Omental fat pad (tissue), 4 donors: ENCODE measurements at places on chromosomes 16 and 17. TPM values are rescaled to one million over a fixed set of nuclear protein-coding genes. Genes with fewer than 3 reads are reported as not detected.

DNA sequence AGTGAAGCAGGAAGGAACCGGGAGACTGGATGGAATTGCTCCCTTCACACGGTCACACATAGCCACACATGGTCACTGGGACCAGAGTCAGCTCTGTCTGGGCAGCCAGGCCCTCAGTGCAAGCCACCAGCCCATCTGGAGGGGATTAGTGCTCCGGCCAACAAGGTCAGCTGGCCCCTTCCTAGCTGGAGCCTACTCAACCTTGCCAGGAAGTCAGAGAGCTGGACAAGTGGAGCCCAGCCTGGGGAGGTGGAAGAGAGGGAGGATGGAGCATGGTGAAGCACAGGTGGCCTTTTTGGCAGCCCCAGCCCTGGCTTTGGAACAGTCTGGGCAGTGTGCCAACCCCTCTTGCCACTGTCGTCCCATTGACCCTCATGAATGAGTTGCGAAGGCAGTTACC lies 3.7 kb upstream of the CACNA1G start:
- no peak for DNase-seq

DNA sequence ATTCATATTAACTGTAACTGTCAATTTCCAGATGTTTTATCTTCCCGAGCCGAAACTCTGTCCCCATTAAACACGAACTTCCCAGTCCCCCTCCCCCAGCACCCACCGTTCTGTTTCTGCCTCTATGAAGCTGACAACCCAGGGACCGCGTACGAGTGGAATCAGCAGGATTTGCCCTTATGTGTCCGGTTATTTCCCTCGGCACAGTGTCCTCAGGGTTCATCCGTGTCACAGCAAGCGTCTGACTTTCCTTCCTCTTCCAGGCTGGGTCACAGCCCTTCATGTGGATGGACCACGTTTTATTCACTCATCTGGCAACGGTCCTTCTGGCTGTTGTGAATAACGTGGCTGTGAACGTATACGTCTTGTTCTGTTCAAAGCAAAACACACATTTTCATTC lies 31.3 kb downstream of the METRNL start:
- DNase-seq, result no peak

AANAT gene
- total RNA-seq, result not detected

NARF gene
- 48.7 TPM for total RNA-seq

- peak; percentile 65 for DNase-seq
Observed at GRCh38 chr16:57984443-57985203, 13.7 kb upstream of the CNGB1 start.

ACSM2A gene
- 0.63 TPM for total RNA-seq

BIRC5 gene
- total RNA-seq, result 1.3 TPM

DNA sequence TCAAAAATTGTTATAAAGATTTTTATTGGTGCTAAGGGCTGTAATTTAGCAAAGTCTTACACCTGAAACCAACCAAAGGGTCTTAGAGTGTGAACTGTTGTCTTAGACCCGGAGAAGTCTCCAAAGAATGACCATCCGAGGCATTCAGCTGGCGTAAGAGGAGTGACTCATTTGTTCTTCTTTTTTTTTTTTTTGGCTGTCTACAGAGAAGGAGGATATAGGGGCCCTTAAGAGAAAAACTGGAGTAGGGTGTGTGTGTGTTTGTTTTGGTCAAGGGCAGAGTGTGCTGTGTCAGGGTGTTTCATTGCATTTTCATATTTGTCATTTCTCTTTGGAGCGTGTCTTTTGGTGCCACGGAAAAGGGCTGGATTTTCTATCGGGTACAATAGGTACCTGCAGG lies 508.0 kb downstream of the WWOX start:
- no peak for DNase-seq

DNA sequence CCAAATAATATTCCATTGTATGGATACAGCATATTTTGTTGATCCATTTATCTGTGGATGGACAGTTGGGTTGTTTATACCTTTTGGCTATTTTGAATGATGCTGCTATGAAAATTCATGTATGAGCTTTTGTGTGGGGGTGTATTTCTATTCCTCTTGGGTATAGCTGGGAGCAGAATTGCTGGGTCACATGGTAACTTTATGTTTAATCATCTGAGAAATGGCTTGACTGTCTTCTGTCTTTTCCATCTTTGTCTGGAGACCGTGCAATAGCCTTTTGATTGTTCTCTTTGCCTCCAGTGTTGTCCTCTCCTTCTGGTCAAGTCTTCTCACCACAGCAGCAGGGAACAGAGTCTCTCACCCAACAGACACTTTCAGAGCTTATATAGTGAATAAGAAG lies 20.5 kb upstream of the MAF start:
- DNase-seq, result no peak

ADCY7 gene
- total RNA-seq, result 23.2 TPM

KRT20 gene
- not detected for total RNA-seq

GRCh38 chr16:9235867-9236266 lies 144.4 kb downstream of the HAPSTR1 start:
- no peak for DNase-seq

SPAG5 gene
- 3.5 TPM for total RNA-seq

DNA sequence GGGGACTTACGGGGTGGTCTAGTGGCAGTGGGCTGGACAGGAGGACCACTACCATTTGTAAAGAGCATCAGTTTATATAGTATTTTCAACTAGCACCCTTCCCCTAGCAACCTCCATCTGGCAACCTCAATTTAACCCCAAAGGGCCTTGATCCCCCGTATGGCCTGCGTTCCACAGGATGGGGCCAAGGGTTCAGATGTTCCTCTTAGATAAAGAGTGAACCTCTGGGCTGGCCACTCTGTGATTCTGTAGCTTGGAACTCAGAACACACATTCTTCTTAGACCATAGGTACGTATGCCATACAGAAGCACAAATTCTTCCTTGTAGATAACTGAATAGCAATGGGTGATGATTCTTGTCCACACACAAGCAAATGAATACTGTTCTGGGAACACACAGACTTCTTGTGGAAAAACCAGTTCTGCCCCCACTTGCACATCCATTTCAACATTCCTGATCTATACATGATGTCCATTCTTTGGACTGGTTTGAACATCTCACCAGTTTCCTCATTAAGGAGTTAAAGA lies 1.9 kb upstream of the GGA2 start:
- DNase-seq, result no peak

SEPTIN12 gene
- not detected for total RNA-seq

DNA sequence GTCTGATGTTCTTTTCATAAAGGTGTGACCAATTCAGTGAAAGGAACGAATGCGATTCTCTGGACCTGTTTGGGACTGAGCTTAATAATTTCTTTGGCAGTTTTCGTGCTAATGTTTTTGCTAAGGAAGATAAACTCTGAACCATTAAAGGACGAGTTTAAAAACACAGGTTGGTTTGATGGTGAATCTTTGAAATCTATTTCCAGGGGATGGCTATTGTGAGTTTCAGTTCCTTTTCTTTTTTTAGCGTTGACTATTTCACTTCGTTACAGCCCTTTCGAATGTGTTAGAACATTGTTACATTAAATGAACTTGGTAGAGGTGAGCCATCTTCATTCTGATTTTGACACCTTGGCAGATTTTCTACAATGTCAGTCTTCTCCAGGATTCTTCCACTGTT lies 1.2 kb downstream of the TNFRSF17 start:
- no peak for DNase-seq

EVI2B gene
- total RNA-seq, result 26.0 TPM

TBC1D3I gene
- total RNA-seq, result not detected

DNA sequence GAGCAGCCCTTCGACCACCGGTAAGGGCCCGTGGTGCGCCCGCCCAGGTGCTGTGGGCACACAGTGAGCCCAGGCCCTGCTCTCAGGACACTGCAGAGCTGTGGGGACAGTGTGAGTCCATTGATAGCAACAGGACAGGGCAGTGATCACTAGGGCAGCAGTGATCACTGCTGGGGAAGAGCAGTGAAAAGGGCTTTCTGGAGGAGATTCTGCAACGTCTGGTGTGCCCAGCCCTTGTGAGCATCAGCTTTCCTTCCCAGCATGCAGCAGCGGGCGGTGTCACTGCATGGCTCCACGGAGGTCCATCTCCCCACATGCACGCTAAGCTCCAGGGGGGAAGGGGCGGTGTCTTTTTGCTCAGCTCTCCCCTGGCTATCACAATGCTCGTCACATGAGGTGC lies 32.1 kb downstream of the MAP1LC3B start:
- DNase-seq, result no peak

DNA sequence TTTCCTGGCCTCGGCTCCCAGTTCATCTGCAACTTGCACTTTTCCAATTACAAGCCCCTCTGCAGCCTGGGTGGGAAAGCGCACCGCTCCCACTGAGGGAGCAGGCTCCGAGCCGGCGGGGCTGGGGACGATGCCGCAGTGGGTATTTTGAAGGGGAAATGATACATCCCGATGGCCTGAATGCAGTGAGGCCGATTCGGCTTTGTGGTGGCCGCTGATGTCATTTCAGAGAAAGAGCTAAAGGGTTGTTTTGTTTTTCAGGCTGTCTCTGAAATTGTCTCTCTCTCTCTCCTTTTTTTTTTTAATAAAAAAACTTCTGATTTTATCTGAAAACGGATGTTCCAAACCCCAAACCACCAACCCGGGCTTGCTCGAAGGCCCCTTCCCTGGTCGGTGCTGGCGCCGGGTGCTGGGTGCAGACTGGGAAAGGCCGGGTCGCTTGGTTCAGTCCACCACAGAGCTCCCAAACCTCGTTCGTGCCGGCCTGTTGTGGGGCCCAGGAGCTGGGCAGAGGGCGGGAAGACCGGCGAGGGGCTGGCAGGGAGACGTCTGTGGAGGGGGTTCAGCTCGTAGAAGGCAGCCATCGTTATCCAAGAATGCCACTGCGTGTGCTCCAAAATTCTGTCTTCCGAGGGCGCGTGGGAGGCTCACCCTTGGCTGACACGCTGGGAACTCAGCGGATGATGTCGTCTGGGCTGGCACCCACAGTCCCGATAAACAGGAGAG lies 102.8 kb downstream of the FOXL1 start:
- no peak for DNase-seq

GRCh38 chr17:69282002-69282401 lies 44.9 kb downstream of the ABCA5 start:
- DNase-seq, result no peak

PPP1R27 gene
- total RNA-seq, result 0.65 TPM
